ENCODE measurements at places on chromosomes 7 and 10.
A peak's percentile ranks its signal among the peaks of the same experiment; 100 is the strongest.

- H3K4me3 ChIP-seq, result no peak overlapping the region
- H3K4me1 ChIP-seq, result no peaks in the 10 kb centered on the region
- no peak for DNase-seq
- H3K27me3 ChIP-seq, result no peaks in the 10 kb centered on the region
- H3K27ac ChIP-seq, result no peak overlapping the region
Observed at GRCh38 chr10:70596860-70597809, 5.4 kb downstream of the PRF1 start.

GRCh38 chr10:132977076-132977475, 34.7 kb upstream of the CFAP46 start:
- H3K4me1 ChIP-seq, result peaks cover 3% of the 10 kb centered on the region
- H3K36me3 ChIP-seq, result no peaks in the 10 kb centered on the region
- peaks cover 6% of the 10 kb centered on the region for H3K27me3 ChIP-seq
- peak; percentile 4 for DNase-seq

DNA sequence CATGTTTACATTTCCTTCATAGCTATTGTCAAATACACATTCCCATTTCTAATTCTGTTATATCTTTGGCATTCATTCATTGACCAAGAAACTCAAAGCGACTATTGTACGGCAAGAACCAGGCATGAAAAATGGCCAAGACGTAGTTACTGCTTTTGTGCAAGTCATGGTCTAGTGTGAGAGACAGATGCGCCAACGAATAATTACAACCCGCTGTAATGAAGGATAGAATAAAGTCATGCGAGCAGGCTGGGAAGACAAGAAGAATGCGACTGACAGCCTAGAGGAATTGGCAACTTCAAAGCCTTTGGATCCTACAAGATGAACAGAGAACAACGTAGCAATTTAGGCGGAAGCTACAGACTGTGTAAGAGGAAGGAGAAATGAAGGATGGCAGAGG, 221.2 kb downstream of the CALN1 start:
- peaks cover 5% of the 10 kb centered on the region for H3K36me3 ChIP-seq
- no peak overlapping the region for H3K27ac ChIP-seq
- no peaks in the 10 kb centered on the region for H3K4me1 ChIP-seq
- no peak overlapping the region for H3K4me3 ChIP-seq
- no peak for DNase-seq

GRCh38 chr10:122044713-122045112, 55.8 kb downstream of the TACC2 start:
- no peak for DNase-seq
- peak overlapping the region; percentile 83 for H3K27ac ChIP-seq
- H3K4me1 ChIP-seq, result peaks cover 27% of the 10 kb centered on the region
- H3K27me3 ChIP-seq, result no peaks in the 10 kb centered on the region
- no peaks in the 10 kb centered on the region for H3K36me3 ChIP-seq
- H3K4me3 ChIP-seq, result peak overlapping the region; percentile 72

- H3K4me1 ChIP-seq, result peaks cover 33% of the 10 kb centered on the region
- DNase-seq, result no peak
- peak overlapping the region; percentile 49 for H3K27ac ChIP-seq
- H3K36me3 ChIP-seq, result peaks cover 10% of the 10 kb centered on the region
- H3K4me3 ChIP-seq, result no peak overlapping the region
Observed at GRCh38 chr7:70797109-70797514, 334.8 kb upstream of the GALNT17 start.

DNA sequence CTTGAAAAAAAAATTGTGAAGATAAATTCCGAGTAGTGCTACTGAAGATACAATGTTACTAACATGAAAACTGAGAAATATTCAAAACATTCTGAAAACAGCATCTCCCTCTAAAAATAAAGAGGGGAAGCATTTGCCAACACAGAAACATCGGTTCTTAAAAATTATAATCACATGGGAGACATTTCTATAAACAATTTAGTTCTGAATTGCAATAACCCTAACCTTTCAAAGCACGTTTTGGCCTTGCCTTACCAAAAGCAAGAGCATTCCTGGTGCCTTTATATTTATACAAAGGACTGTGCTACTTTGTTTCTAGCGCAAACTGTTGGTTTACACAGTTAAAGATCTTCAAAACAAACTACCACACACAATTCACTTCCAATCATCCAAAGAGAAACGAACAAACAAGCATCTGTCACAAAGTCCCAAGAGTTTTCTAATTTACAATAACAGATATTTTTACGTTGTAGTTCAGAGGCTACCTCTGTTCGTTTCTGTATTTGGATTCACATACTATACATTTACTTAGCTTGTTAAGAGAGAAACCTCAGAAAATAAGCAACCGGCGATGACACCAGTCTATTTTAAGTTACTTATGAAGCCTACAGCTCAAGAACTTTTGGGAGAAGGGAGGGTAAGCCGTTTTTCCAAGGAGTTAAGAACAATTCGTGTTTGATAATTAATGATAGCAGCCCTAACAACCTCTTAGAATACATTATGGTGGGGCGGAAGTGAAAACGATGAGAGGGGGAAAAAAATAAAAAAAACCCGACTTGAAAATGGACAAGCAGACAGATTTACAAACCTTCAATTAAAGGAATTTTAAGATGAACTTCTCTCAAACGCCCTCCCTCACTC, 1.3 kb downstream of the ABI1 start:
- peaks cover 6% of the 10 kb centered on the region for H3K27me3 ChIP-seq
- H3K4me1 ChIP-seq, result peaks cover 15% of the 10 kb centered on the region
- DNase-seq, result no peak
- H3K4me3 ChIP-seq, result peak overlapping the region; percentile 96

DNA sequence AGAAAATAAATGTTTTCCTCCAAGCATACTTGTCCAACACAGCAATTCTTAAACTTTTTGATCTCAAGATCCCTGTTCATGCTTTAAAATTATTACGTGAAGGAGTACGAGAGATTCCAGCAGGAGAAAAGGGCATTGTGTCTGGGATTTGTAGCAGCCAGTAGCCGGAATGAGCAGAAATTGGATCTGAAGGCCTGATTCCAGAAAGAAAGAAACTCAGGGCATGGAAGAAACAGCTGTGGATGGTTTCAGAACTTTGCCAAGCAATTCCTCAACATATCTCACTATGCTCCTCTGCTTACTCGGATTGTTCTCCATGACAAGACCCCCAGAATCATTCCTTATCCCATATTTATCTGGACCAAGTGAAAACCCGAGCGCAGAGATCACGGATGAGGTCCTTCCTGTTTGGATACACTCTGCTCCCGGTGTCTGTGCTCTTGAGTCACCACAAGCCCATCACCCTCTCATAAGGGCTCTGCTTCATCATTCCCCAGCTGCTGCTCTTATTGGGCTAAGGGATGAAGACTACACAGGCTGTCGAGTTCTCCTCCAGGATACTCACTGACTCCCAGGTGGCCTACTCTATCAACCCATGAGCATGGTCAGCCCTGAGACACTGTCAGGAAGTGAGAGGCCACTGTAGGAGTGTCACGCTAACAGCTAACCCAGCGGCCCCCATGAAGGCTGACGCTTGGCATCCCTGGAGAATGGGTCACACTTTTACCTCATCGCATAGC, 121.0 kb upstream of the LANCL2 start:
- no peaks in the 10 kb centered on the region for H3K36me3 ChIP-seq
- no peak overlapping the region for H3K27ac ChIP-seq
- DNase-seq, result no peak
- no peak overlapping the region for H3K4me3 ChIP-seq
- H3K4me1 ChIP-seq, result no peaks in the 10 kb centered on the region

- H3K27ac ChIP-seq, result no peak overlapping the region
- peaks cover 12% of the 10 kb centered on the region for H3K4me1 ChIP-seq
- H3K4me3 ChIP-seq, result no peak overlapping the region
- no peaks in the 10 kb centered on the region for H3K36me3 ChIP-seq
- DNase-seq, result no peak
Observed at GRCh38 chr7:151511946-151512345, 7.7 kb downstream of the RHEB start.
